ENCODE measurements at places on chromosomes 7 and 10.

GRCh38 chr7:135079068-135079467 lies 68.8 kb upstream of the TMEM140 start:
- H3K4me3 ChIP-seq, result no peak overlapping the region
- H3K27ac ChIP-seq, result no peak overlapping the region
- no peak for DNase-seq
- H3K36me3 ChIP-seq, result no peaks in the 10 kb centered on the region

- H3K4me1 ChIP-seq, result peaks cover 19% of the 10 kb centered on the region
- DNase-seq, result peak; percentile 35
Measured at GRCh38 chr7:66682350-66683093, 53.8 kb downstream of the KCTD7 start.

DNA sequence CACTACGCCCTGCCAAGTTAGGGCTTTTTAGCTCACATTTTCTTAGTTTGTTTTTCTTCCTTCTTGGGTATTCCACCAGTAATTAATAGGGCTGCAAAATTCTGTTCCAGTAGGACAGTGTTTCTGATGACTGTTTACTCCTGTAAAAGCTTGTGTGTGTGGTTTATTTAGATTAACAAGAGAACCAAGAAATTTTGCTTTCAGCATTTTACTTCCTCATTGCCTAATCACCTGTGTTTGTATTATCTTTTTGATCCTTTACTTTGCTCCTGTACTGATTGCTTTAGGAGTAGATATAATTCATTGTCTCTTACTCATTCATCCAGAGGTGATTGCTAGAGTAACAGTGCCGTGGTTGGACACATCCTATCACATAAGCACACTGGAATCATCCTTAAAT lies 27.7 kb downstream of the TDRD1 start:
- DNase-seq, result no peak
- no peak overlapping the region for H3K27ac ChIP-seq
- H3K4me3 ChIP-seq, result no peak overlapping the region

- DNase-seq, result no peak
- no peaks in the 10 kb centered on the region for H3K27me3 ChIP-seq
- H3K27ac ChIP-seq, result no peak overlapping the region
- H3K36me3 ChIP-seq, result peaks cover 3% of the 10 kb centered on the region
Measured at GRCh38 chr7:128022631-128023532, 8.4 kb downstream of the LRRC4 start.

GRCh38 chr10:119245272-119245671 lies 37.9 kb downstream of the GRK5 start:
- no peak overlapping the region for H3K27ac ChIP-seq
- DNase-seq, result no peak
- no peaks in the 10 kb centered on the region for H3K27me3 ChIP-seq
- peaks cover 6% of the 10 kb centered on the region for H3K4me1 ChIP-seq
- no peaks in the 10 kb centered on the region for H3K36me3 ChIP-seq

- H3K27me3 ChIP-seq, result no peaks in the 10 kb centered on the region
- no peaks in the 10 kb centered on the region for H3K36me3 ChIP-seq
- peak; percentile 80 for DNase-seq
- H3K27ac ChIP-seq, result peak within 1 kb of the TSS; percentile 86
Measured at GRCh38 chr7:94907026-94907810, at the start of gene PPP1R9A. PPP1R9A (plus strand) TSS chr7:94907594; CDS start chr7:94910114, 2,520 bp downstream.

- no peak overlapping the region for H3K27ac ChIP-seq
- peaks cover 12% of the 10 kb centered on the region for H3K4me1 ChIP-seq
- no peak for DNase-seq
- no peaks in the 10 kb centered on the region for H3K27me3 ChIP-seq
Measured at GRCh38 chr7:134462337-134462925, 3.5 kb upstream of the AKR1B1 start.

DNA sequence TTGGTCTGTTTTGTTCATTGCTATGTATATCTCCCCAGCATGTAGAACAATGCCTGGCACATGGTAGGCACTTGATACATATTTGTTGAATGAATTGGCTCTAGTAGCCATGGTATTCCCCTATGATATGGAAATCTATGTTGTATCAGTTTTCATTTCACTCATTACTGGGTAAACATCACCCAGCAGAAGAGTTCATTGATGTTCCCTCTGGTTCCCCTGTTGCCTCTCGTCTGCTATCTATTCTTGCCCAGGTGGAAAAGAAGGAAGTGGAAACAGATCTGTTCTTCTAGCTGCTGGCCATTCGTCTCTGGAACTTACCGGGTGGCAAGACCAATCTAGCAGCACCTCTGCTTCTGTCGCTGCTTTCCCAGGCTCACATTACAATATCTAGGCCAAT lies 71.5 kb downstream of the LRRC4 start:
- no peak for DNase-seq
- no peaks in the 10 kb centered on the region for H3K27me3 ChIP-seq
- peaks cover 7% of the 10 kb centered on the region for H3K4me1 ChIP-seq
- no peaks in the 10 kb centered on the region for H3K36me3 ChIP-seq
- no peak overlapping the region for H3K4me3 ChIP-seq

DNA sequence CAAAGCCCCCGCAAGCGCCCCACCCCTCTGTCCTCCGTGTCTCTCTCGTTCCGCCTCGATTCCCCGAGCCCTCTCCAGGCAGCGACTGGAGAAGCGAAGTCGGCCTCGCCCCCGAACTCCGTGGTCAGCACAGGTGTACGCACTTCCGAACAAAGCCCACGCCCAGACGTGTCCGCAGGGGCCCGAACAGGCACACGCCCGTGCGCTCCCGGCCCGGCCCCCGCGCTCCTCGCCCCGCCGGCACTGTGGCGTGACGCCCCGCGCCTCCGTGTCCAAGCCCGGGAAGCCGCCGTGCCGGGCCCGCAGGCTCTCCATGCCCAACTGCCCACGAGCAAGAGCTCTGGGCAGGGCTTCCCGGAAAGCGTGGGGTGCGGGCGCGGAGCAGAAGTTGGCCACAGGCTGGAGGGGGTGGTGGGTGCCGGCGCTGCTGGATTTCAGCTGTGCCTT lies 662 bp downstream of the NRCAM start:
- DNase-seq, result peak; percentile 55
- peak overlapping the region; percentile 80 for H3K4me3 ChIP-seq
- H3K4me1 ChIP-seq, result peaks cover 51% of the 10 kb centered on the region
- peak overlapping the region; percentile 86 for H3K27ac ChIP-seq

DNA sequence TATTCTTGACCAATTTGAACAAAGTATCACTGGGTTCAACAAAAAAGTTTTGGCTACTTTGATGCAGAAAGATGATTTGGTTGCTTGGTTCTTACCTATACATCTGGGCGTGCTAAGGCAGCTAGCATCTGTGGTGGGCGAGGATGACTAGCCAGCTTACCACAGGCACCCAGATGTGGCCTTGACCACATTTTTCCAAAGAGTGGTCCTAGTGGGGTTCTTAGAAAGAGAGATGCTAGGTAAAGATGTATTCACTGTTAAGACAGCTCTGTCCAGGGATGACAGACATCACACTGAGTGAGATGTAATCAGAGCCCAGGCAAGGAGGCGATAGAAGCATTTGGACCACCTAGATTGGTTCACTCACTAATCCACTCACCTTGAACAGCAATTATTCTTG lies 785 bp downstream of the DNTT start:
- DNase-seq, result no peak
- H3K4me3 ChIP-seq, result no peak overlapping the region
- H3K27me3 ChIP-seq, result no peaks in the 10 kb centered on the region

GRCh38 chr7:27173511-27173955 lies 587 bp downstream of the HOXA10 start:
- peak; percentile 44 for DNase-seq
- H3K4me1 ChIP-seq, result peaks cover 30% of the 10 kb centered on the region
- peak overlapping the region; percentile 1 for H3K4me3 ChIP-seq

DNA sequence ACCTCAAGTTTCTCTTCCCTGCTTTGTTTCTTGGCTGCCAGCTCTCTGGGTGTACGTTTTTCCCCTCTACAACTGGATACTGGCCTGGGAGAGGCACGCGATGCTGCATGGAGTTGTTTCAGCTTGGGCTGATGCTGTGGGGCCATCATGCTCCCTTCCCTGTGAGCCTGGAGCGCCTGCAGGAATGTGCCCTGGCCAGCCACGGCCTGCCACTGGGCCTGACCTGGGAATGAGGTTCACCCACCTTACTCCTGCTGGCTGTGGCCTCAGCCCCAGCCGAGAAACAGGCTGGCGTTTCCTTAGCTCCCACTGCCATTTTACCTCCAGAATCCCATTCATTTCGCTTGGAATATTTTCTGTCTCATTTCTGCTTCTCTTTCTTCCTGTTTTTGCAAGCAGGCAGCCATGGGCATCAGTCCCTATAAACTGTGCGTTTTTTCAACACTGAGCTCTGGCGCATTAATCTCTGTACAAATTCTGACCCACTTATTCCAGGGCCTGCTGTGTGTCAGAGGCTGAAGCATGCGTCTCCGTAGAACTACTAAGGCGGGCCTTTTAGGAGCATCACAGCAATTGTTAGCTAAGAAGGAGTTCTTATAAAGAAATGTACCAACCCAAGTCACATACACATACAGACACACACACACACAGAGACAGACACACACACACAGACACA lies 57.9 kb downstream of the GATA3 start:
- H3K36me3 ChIP-seq, result no peaks in the 10 kb centered on the region
- no peak overlapping the region for H3K27ac ChIP-seq
- no peaks in the 10 kb centered on the region for H3K4me1 ChIP-seq
- no peak for DNase-seq
- H3K27me3 ChIP-seq, result no peaks in the 10 kb centered on the region
- H3K4me3 ChIP-seq, result no peak overlapping the region

- DNase-seq, result peak; percentile 36
- no peak overlapping the region for H3K4me3 ChIP-seq
- H3K27ac ChIP-seq, result no peak overlapping the region
- peaks cover 10% of the 10 kb centered on the region for H3K4me1 ChIP-seq
- no peaks in the 10 kb centered on the region for H3K36me3 ChIP-seq
Measured at GRCh38 chr7:16933296-16934279, 51.8 kb upstream of the AGR3 start.

DNA sequence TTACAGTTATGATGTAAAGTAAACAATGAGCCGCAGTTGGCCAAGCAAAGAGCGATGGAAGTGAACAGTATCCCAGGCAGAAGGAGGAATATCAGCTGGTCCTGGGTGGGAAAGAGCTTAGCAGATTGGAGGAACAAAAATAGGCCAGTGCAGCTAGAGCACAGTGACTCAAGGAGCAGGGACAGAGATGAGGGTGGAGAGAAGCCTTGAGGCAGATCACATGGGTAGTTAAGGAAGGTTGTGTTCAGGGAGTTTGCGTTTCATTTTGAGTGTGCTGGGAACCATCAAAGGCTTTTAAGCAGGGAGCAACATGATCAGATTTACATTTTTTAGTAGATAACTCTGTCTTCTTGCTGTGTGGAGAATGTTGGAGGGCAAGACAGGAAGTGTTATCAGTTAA lies 113.6 kb downstream of the OAT start:
- no peak for DNase-seq
- no peaks in the 10 kb centered on the region for H3K36me3 ChIP-seq
- no peak overlapping the region for H3K4me3 ChIP-seq
- no peaks in the 10 kb centered on the region for H3K27me3 ChIP-seq

DNA sequence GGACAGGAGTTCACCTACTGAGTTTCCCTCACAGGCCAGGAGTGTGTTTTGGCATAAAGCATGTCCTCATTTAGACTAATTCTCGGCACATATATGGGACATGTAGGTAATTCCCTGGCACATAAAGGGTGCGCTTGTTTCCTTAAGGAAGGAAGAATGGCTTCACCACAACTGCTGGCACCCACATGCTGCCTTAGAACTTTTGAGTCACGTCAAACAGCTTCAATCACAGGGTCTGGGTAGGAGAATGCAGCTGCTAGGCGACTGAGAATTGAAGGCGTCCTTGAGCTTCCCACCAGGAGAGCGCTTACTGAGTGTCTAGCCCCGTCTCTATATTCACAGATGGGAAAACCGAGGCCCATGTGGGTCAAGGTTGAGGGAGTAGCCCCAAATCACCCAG lies 146.1 kb downstream of the CHN2 start:
- peaks cover 55% of the 10 kb centered on the region for H3K4me1 ChIP-seq
- no peaks in the 10 kb centered on the region for H3K36me3 ChIP-seq
- H3K27ac ChIP-seq, result no peak overlapping the region
- no peak overlapping the region for H3K4me3 ChIP-seq
- DNase-seq, result no peak
- H3K27me3 ChIP-seq, result no peaks in the 10 kb centered on the region

DNA sequence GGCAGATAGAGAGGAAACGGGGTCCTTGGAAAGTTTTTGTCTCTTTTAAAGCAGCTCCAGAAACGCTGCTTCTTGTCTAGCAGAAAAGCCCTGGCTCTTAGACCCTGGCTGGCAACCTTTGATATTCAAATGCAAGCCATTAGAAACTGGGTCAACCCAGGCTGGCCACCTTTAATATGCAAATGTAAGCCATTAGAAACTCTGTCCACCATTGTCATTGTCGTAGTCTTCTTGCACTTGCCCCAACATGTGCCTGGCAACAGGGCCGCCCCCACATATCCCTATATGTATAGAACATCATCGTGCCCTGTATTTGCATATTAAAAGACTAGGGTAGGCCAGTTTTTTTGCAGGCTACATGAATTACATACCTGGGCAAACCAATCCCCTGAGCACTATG lies 621.3 kb upstream of the DPP6 start:
- H3K27ac ChIP-seq, result no peak overlapping the region
- no peak overlapping the region for H3K4me3 ChIP-seq
- H3K36me3 ChIP-seq, result no peaks in the 10 kb centered on the region
- DNase-seq, result no peak
- H3K27me3 ChIP-seq, result no peaks in the 10 kb centered on the region

- H3K27ac ChIP-seq, result peak overlapping the region; percentile 57
- H3K4me1 ChIP-seq, result peaks cover 3% of the 10 kb centered on the region
- no peaks in the 10 kb centered on the region for H3K36me3 ChIP-seq
Measured at GRCh38 chr10:97279121-97279815, 13.2 kb downstream of the ARHGAP19 start.

- H3K4me3 ChIP-seq, result no peak overlapping the region
- H3K27me3 ChIP-seq, result no peaks in the 10 kb centered on the region
- peaks cover 3% of the 10 kb centered on the region for H3K4me1 ChIP-seq
- no peak overlapping the region for H3K27ac ChIP-seq
Measured at GRCh38 chr7:47758546-47758945, 176.6 kb upstream of the TNS3 start.

- DNase-seq, result no peak
- peaks cover 7% of the 10 kb centered on the region for H3K4me1 ChIP-seq
- H3K27me3 ChIP-seq, result no peaks in the 10 kb centered on the region
- no peaks in the 10 kb centered on the region for H3K36me3 ChIP-seq
- H3K27ac ChIP-seq, result no peak overlapping the region
Measured at GRCh38 chr7:106050002-106050745, 61.9 kb downstream of the SYPL1 start.

- no peaks in the 10 kb centered on the region for H3K27me3 ChIP-seq
- no peak overlapping the region for H3K27ac ChIP-seq
- H3K4me1 ChIP-seq, result no peaks in the 10 kb centered on the region
- no peaks in the 10 kb centered on the region for H3K36me3 ChIP-seq
- DNase-seq, result no peak
Measured at GRCh38 chr7:133662830-133663229, 410.0 kb downstream of the EXOC4 start.

Data from body of pancreas (tissue), 4 donors.